ENCODE measurements at places on chromosomes 4 and X.

DNA sequence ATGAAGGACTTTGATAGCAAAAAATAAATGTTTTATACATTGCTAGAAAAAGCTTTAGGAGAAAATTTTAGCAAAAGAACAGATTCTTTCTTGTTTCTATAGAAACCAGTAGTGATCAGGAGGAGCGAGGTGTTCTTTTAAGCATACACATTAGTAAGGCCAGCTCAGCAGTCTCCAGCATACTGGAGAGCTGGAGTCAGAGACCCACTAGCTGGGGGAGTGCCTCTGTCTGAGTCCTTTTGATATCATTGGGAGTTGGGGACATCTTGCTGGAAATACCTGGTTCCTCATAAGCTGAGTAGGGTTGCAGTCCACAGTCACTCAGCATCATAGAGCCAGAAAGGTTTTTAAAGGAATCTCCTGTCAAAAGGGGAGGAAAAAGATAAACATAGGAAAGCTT is 67.4 kb downstream of the AFF2 start:
- no peak for DNase-seq

- DNase-seq: no peak
These were observed 120.2 kb downstream of the AFAP1 start for GRCh38 chr4:7819446-7819845.

DNA sequence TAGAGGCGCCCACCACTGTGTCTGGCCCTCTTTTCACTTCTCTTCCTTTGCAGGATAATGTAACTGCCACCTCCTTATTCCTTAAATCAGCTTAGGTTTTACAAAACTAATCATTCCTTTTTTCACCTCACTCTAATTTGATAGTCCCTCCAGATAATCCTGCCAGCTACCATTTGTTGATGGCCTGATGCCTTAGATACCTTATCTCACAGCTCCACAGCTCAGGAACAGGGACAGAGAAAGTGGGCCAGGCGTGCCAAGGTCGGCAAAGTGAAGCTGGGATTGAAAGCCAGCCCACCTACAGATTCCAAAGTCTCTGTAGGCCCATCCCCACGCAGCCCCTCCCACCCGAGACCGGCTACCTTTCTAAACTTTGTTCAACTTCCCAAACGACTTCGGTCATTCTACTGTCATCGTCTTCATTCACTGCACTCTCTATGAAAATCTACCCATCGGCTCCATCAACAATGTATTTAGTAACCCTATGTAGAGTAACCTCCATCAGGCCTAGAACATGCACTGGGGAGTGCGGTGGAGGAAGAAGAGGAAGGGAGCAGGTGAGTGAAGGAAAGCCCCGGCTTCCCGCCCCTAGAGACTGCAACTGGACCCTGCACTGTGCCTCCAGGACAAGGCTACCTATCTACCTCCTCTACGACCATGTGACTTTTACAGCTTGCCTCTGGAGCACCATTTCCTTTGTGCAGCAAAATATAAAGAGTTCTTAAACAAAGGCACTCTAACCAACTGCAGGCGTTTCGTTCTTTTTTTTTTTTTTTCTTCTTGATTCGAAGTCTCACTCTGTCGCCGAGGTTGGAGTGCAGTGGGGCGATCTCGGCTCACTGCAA is 1.5 kb downstream of the CASP6 start:
- no peak for DNase-seq

GRCh38 chrX:8432396-8432795 is 32.2 kb upstream of the VCX3B start:
- no peak for DNase-seq

DNA sequence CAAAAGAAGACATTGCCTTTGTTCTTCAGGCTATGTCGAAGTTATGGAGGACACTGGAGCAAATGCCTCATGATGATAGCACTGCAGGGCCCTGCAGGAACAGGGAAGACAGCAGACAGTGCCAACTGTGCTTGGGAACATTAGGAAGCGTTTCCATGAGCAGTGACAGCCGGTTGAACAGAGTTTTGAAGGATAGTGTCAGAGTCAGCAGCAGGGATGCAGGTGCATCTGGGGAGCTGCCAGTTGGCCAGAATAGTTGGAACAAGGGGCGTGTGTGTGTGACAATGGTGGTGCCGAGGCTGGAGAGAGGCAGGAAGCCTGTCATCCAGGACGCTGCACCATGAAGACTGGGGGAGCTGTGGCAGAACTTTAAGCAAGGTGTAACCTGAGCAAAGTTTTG is 88.6 kb downstream of the SHROOM3 start:
- DNase-seq: no peak

DNA sequence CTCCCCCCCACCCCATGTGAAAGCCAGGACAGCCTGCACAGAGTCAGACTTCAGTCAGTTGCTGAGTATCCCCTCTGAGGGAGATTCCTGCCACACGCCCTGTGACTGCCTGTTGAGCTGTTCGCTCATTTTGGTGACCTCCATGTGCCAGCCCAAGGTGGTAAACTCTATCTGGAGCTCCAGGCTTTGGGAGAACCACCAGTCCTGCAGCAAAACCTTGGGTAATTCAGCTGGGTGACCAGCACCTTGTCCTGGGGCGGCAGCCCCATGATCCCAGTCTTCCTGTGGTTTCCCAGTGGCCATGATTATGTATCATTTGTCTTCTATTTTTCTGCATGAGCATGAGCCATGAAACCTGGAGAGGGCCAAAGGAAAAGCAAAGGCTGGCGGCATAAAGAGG is 73.4 kb downstream of the NBDY start:
- DNase-seq: no peak

- no peak for DNase-seq
These were observed 67.2 kb downstream of the MAP3K15 start for GRCh38 chrX:19448077-19448476.

GRCh38 chr4:71189471-71189870 is 149.3 kb upstream of the SLC4A4 start:
- DNase-seq: no peak

GRCh38 chrX:14489437-14489836 is 39.9 kb upstream of the GLRA2 start:
- DNase-seq: no peak

GRCh38 chr4:70979445-70980008 is 13.9 kb upstream of the DCK start:
- DNase-seq: no peak

DNA sequence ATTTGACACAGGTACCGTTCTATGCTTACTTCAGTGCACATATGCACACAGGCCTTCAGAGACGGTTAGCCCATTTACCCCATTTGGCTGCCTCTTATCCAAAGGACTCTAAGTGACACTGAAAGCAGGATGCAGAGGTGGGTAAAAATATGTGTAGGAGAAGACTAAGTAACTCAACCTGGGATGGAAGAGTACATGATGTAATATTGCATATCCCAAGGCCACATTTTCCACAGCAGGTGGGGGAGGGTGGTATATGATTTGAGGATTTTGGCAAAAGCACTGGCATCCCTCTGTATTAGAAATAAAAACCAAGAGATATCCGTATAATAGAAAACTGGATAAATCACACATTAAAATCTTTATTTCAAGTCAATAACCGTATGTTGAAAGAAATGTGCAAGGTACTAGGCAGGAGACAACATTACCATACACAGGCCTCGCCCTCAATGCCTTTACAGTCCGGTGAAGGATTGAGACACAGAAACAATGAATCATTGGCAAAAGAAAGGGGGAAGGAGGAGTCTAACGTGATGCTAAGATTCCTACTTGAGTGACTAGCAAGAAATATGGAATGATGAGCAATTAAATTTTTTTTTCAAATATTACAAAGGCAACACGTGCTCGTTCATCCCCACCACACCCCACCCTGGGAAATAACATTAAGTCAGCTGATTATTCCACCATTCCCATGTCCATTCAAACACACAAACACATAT is 161.0 kb upstream of the RASGEF1B start:
- no peak for DNase-seq

DNA sequence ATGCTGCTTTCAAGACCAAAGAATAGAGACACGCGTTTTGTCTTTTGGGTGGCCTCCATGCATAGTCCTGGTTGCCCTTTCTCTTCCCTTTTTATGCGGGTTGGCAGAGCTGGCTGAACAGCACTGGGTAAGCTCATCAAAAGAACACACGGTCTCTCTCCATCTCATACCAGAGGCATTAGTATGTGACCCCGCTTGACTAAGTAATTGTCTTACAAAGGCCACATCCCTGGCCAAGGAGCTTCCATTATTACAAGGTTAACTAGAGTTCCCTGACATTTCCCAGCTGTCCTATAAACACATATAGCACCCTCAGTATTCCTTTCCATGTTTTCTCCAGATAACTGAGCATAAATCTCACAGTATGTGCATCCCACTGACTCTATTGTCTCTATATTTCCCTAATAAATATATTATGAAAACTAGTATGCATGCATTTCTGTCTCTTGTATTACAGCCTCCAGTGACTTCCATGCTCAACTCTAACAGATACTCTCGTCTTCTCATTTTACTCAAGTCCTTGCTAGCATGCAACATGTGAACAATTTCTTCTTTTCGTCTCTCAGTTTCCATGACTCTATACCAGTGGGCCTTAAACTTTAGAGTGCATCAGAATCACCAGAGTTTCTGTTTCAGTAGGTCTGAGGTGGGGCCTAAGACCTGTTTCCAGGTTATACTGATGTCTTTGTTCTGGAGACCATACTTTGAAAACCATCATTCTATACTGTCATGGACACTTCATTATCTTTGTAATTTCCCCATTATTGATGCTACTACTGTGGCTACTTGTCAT is 247.7 kb upstream of the ARSJ start:
- DNase-seq: no peak

DNA sequence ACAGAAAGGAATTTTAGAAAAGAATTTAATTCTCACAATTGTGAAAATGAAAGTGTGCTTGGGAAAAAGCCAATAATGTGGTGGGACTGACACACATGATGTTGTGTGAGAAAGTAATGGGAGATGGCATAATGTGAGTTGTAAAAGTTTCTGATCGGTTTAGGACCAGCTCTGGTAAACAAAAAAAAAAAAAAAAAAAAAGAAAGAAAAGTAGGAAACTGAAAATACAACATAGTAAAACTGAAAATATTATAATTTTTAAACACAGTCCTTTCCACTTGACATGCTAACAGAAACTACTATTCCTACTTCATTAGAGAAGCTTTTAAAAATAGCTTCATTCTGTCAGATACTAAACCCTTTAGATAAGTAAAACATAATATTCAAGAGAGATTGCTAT is 28.2 kb downstream of the RAP1GDS1 start:
- DNase-seq: no peak

GRCh38 chr4:185396724-185397385 is at the start of gene ANKRD37:
Gene ANKRD37, plus strand, starts transcription at chr4:185396841. Its CDS starts 83 bp downstream, at chr4:185396924.
- no peak for DNase-seq

DNA sequence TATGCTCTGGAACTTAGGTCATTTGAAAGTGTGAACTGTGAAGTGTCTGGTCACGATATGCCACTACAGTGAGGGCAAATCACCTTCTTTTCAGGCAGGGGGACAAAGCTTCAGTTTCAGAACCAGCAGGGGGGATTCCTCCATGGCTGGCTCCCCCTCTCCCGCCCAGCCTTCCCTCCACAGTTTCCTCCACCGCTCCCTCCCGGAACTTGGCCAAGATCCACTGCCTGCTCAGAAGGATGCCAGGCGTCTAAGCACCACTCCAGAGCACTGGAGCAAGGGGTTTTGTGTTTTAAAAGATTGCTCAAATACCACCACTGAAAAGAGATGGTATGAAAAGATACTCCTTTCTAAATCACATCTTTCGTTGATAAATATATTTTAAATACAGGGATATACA is 126.9 kb downstream of the ELOVL6 start:
- no peak for DNase-seq

GRCh38 chrX:123310112-123310511 is 126.0 kb downstream of the GRIA3 start:
- DNase-seq: no peak

DNA sequence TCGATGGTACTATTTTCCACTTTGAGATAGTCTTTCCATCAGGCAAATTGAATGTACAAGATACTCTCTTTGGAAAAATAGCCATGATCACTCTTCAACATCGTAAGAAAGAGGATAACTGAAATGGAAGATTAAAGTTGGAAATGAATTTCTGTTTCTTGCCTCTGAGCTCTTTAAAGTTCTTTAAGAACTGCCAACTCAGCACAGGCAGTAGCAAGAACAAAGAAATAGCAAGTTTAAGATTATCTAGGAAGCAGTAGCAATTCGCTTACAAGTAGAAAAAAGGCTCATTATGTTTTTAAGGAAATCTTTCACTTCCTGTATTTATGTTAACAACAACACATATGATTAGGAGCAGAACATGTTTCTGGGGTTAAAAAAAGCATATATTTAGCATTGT is 127.6 kb downstream of the CDS1 start:
- DNase-seq: no peak

GRCh38 chrX:44621078-44621477 is 78.4 kb upstream of the FUNDC1 start:
- no peak for DNase-seq

DNA sequence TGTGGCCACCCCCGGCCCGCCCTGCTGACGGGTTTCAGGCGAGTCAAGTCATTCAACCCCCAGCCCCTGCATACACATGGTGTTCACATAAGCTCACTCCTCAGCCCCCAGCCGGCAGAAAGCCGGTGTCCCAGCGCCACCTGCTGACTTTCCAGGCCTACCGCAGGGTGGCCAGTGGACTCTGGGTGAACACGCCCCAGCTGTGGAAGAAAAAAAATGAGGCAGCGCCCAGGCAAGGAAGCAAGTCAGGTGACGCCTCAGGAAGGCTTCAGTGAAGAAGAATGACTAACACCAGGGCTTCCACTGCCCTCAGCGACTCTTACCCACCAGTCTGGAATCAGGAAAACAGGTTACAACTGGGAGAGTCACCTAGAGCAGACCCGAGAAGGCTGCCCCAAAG is 15.8 kb downstream of the BCAP31 start:
- peak; percentile 42 for DNase-seq

DNA sequence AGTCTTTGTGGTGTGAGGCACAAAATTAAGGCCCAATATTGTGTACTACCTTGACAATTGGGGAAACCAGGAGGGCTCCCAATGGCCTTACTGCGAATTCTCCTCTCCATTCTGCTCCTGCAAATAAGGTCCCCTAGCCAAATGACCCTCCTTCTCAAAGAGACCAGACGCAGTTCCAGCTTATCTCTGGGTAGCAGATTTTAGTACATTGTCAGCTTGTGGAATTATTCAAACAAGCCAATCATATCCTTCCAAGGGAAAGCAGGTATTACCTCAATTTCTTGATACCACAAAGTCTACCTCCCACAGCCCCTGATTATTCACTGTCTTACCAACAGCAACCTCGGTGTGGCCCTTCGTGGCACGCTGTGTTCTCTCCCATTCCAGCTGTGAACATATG is 7.8 kb upstream of the ZBTB33 start:
- no peak for DNase-seq

DNA sequence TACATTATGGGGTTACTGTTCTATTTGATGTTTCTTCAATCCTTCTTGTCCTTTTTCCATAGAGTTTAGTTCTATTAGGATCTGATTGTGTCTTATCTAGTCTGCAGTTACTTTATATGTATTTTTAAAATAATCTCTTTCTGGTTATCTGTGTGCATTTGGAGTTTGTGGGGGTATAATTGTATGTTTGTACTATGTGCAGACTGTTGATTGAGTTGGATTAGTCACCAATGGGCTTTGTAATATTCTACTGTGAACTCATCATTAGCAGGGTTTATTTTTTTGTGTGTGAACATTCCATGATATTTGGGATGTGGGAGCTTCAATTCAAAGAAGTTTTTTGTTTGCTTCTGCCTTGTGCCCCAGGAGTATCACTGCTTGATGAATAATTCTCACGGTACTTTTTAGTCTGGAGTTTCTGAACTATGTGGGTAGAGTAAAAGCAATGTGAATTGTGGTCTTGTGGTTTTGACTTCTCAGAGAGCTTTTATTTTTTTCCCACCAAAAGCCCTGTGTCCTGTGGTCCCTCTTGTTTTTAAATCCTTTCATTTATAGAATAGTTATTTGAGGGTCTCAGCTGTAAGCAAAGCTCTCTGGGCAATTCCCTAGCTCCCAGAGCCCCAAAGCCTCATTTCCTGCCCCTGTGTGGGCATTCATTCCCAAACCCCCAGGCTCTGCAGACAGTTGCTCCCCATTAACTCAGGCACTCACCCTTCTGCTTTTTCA is 127.8 kb downstream of the PHKA2 start:
- DNase-seq: no peak
